ENCODE measurements at places on chromosomes 1 and 21. TPM values are rescaled to one million over a fixed set of nuclear protein-coding genes. Genes with fewer than 3 reads are reported as not detected.

MT1HL1 gene
- not detected for total RNA-seq

GRCh38 chr1:55211863-55212262 is 3.3 kb downstream of the USP24 start:
- H3K36me3 ChIP-seq = no peaks in the 10 kb centered on the region
- H3K4me3 ChIP-seq = peak overlapping the region; percentile 54

- H3K36me3 ChIP-seq = no peaks in the 10 kb centered on the region
- H3K4me3 ChIP-seq = no peak overlapping the region
- H3K4me1 ChIP-seq = peaks cover 10% of the 10 kb centered on the region
- no peak overlapping the region for H3K27ac ChIP-seq
These were observed 144.8 kb upstream of the SAMSN1 start for GRCh38 chr21:14690886-14691285.

DNA sequence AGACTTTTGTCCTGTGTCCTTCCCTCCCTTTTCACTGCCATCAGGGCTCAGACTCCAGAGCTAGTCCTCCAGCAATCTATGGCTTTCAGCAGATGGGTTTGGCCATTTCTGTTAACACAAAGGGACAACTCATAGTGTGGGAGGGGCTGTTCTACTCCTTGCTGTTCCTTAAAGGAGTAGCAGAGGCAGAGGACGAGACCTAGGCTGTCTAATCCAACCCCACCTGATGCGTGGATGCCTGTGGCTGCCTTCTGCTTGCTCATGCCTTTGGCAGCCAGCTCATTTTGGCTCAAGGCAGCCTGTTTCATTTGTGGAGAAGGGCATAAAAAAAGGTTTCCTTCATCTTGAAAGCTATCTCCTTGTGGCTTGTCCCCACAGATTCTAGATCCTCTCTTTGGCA is 27.0 kb downstream of the MFSD2A start:
- no peaks in the 10 kb centered on the region for H3K27me3 ChIP-seq
- no peak overlapping the region for H3K27ac ChIP-seq
- no peaks in the 10 kb centered on the region for H3K36me3 ChIP-seq
- H3K4me1 ChIP-seq = no peaks in the 10 kb centered on the region
- no peak overlapping the region for H3K4me3 ChIP-seq

DNA sequence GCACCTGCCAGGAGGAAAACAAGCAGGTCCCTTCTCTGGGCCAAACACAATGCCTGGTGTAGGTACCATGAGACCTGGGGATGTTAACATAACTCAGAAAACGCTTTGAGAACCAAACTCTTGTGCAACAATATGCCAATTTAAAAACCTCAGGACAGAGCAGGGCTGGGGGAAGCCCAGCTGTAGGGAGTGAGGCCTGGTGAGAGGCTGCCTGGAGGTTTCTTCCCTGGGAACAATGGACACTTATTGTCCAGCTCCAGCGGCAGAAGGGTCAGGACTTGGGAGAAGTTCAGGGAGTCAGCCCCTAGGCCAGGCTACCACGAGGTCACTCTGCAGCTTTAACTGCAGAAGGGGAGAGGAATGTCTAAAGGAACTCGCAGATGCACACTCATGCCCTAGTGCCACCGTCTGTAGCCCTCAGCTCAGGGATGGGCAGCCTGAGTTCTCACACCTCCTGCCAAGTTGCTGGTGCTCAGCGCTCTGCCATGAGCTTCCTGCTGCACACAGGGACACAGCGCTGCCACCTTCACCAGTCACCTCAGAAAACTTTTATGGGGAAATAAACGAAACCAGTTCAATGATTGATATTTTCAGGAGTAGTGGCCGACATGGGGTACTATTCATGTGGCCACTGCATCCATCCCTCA is 8.5 kb downstream of the GPR157 start:
- no peak for DNase-seq
- no peak overlapping the region for H3K27ac ChIP-seq
- peaks cover 16% of the 10 kb centered on the region for H3K4me1 ChIP-seq
- H3K4me3 ChIP-seq = no peak overlapping the region
